AG09309 (cell line): ENCODE measurements at places on chromosomes 2 and 18.

GRCh38 chr2:79627237-79627636 is 114.4 kb downstream of the CTNNA2 start:
- no peak for DNase-seq

DNA sequence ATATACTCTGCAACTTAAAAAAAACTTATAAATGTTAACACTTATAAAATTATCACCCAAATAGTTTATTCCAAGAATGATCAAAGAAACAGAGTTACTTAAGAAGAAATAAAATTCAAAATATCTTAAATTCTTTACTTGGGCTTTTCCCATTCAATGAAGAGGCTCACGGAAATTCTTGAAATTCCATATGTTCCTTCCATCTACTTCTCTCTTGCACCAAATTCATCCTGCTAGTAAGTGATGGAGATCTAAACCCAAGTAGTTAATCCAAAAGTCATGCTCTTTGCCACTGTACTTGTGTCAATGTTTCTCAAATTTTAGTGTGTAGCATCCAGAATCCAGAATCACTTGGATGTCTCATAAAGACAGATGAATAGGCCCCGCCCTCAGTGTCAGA is 465.9 kb downstream of the TXNL1 start:
- DNase-seq = no peak

DNA sequence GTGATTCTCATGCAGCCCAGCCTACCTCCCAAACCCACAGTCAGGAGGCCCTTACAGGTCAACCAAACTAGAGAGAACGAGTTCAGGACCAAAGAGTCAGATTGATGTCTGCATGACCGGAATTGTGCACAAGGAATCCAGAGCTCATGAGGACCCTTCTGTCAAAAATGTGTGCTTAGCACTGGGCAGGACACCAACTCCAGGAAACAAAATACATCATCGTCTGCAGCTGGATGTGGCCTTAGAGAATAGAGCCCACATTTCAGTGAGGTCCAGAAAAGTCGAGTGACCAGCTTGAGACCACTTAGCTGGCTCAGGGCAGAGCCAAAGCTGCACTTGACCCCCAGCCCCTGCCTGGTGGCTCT is 3.2 kb downstream of the TNS1 start:
- no peak for DNase-seq

DNA sequence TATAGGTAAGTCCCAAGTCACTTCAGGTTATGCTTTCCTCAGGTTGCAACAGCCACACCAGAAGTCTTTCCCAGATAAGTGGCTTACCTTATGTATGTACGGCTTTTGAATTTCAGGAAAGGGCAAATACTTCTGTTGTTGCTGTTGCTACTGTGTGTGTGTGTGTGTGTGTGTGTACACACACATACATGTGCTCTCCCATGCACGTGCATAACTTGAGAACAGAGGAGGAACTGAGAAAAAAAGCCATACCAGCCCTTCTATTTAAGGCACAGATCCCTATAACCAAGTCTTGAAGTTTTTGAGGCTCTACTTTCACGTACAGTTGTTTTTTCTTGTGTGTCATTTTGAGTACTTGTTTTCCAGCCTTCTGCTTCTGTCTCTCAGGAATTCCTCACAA is 62.4 kb downstream of the WDPCP start:
- no peak for DNase-seq

GRCh38 chr18:44562986-44563385 is 117.7 kb upstream of the SETBP1 start:
- DNase-seq = no peak

DNA sequence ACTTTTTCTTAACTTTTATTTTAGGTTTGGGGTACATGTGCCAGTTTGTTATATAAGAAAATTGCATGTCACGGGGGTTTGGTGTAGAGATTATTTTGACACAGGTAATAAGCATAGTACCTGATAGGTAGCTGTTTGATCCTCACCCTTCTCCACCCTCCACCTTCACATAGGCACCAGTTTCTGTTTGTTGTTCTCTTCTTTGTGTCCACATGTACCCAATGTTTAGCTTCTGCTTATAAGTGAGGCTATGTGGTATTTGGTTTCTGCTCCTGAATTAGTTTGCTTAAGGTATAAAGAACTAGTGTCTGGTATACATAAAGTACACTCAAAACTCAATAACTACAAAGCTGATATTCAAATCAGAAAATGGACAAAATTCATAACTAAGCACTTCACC is 654.6 kb upstream of the LINC00305 start:
- no peak for DNase-seq

GRCh38 chr2:77169426-77169825 is 352.8 kb downstream of the LRRTM4 start:
- no peak for DNase-seq

DNA sequence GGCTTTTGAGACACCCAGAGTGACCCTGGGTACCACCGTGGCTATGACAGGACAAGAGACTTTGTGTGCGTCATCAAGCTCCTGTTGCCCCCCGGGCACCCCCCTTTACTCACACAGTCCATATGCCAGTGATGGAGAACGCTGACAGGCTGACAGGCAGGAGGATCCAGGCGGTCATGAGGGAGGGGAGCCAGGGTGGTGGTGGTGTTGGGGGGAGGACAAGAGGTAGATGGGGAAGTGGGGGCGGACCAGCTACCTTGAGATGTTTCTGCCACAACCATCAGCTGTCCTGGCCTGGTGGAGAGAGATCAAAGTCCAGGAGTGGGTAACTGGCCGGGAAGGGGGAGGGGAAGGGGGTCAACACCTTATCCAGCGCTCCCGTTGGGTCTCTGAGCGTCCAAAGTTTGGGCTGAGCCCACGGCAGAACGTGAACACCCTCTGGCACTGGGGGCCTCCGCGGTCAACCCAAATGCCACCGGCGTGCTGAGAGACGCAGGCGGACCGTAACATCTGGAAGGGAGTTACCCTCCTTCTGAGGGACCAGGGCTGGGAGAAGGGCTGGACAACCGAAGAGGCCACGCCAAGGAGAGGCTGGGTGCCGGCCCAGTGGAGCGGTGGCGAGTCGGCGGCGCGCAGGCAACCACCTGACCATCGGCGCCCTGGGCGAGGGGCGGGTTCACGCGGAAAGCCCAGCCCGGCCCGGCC is 575 bp downstream of the TMEM150A start:
- DNase-seq = no peak

GRCh38 chr2:178195390-178196166 is 1.3 kb downstream of the OSBPL6 start:
- no peak for DNase-seq

DNA sequence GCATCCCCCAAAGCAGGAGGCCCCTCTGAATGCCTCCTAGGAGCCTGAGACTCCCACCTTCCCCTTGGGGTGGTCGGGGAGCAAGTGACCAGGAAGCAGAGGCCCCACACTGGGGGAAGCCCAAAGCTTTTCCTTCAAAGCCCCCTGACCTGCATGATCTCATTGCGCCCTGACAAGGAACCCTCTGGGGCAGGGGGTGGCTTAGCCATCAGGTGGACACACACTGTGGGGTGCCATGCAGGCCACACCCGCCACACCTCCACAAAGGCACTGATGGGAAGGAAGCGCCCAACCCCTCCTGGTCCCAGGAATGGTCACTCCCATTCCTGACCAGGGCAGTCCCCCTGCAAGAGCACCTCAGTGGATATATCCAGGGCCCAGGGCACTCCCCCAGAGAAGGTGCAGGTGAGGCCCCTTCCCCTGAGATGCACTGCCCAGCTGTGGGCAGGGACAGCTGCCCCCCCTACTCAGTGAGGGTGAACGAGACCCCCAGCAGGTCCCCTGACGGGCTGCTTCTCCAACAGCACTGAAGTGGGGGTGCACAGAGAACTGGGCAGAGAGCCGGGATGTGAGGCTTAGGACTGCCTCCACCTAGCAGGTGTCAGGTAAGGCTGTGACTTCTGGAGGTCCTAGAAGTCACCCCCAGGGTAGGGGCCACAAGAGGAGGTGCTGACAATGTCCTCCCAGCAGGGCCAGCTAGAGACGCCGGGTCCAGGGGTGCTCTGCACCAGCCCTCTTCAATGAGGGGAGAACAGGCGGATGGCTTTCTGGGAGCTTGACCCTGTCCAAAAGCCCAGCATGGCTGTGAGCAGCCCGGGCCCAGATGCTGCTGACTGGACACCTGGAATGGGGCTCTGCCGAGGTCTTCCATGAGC is 31.5 kb downstream of the HS6ST1 start:
- no peak for DNase-seq

DNA sequence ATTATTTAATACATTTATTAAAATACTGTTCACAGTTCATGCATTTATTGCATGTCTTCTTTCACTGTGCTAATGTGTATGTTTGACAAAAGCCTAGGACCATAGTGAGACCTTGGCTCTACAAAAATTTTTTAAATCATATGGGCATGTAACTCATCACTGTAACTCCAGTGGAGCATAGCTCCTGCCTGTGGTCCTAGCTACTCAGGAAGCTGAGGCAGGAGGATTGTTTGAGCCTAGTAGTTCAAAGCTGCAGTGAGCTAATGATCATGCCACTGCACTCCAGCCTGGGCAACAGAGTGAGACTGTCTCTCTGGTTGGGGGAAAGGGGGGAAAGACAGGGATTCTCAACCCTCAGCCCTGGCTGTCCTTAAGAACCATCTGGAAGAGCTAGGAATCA is 137.8 kb downstream of the PRKCE start:
- DNase-seq = no peak

- DNase-seq = no peak
Observed at GRCh38 chr18:75240433-75240832, 29.8 kb downstream of the TSHZ1 start.

GRCh38 chr2:88753833-88754584 is 62.5 kb downstream of the RPIA start:
- DNase-seq = no peak

DNA sequence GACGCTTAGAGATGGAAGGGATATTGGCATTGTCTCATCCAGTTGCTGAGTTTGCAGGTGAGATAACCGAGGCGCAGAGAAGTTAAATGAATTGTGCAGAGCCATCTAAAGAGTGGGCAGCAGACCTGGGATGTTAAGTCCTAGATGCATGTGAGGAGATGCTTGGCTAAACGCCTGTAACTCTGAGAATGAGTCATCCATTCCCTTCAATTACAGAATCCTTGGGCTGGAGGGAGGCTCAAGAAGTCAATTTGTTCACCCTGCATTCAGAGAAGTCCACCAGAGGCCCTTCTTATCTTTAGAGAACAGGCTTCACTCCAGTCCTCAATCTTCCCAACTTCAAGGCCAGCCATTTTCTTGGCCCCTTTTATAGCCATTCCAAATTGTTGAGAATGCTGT is 1.6 kb downstream of the EHD3 start:
- DNase-seq = peak; percentile 73

- DNase-seq = no peak
Observed at GRCh38 chr2:13289310-13289709, 572.6 kb downstream of the TRIB2 start.

- no peak for DNase-seq
Observed at GRCh38 chr2:59585655-59586054, 967.8 kb downstream of the BCL11A start.

DNA sequence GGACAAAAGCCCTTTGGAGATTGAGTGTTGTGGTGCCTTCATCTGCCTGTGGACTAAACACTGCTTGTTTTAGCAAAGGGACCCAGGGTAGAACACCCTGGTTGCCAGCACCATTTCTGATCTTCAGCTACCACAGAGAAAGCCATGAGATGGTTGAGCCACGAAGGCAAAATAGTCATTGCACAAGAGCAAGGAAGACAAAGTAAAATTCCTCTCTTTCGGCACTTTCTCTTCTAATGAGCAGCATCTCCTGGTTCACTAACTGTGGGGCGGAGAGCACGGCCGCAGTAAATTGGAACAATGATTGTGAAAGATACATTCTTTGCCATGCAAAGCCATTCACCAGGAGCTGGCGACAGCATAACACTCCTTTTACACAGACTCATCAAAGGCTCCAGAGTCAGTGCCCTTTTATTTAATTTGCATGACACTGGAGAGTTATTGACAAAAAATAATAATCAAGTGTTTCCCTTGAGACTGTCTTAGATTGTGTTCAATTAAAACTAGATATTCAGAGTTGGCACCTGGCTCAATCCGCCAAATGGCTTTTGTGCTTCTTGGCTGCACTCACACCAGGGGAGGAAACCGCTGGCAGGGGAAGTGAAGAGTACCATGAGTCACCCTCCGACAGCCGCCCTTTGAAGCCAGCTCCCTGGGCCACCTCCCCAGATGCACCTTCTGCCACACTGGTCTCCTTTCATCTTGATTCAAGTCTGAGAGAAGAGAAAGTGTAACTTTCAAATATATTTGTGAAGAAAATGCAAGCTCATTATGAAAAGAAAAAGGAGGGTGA is 100.5 kb upstream of the MEIS1 start:
- DNase-seq = no peak

DNA sequence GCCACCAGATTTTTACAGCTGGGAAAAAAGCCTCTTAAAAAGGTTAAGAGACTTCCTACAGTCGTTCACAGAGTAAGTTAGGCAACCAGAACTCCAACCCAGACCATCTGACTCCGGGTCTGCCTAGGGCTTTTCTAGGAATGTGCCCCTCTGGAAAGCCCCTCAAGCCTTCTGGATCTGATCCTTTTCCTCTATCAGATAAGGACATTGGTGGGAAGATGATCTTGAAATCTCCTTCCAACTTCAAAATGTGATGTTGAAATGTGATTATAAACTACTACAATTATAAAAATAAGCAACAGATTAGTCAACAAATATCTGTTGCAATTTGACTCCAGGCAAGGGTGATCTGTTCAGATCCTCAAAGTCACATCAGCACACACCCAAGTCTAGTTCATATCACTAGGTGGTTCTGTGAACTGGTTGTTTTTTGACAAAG is 270.4 kb downstream of the ARHGAP15 start:
- DNase-seq = no peak

DNA sequence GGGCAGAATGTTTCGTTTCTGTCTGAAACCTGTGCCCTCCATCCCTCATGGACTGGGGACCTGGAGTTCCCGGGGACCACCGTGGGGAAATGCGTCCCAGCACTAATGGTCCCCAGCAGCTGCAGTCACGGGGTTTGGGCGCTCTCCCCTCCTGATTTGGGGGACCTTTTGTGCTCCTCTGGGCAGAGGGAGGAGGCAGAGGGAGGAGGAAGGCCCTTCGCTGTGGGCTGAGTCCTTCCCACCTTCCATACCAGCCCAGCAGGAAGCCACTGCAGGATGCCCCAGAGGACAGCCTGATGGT is 3.2 kb downstream of the GPR35 start:
- no peak for DNase-seq

- DNase-seq = no peak
Observed at GRCh38 chr2:24875901-24876300, 44.1 kb downstream of the ADCY3 start.

- DNase-seq = no peak
Observed at GRCh38 chr2:212426637-212427412, 111.8 kb downstream of the ERBB4 start.
